ENCODE measurements at places on chromosomes 7 and 10.

GRCh38 chr7:14394786-14395185 lies 405.3 kb upstream of the ETV1 start:
- no peak for DNase-seq

DNA sequence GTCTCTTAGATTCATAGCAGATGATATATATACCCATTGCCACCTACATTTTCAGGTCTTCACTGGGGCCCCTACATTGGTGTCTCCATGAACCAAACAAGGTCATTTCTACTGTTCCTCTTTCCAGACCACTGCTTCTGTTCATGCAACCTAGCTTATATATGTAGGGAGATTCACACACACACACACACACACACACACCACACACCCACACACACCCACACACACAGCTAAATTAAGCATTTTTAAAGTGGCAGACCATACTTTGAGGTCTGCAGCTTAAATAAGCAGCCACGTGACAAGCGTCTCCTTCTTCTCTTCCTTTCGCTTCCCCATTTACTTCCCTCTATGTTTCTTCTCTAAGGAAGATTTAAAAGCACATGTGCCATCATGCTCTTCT lies 70.0 kb upstream of the CC2D2B start:
- DNase-seq, result no peak

- DNase-seq, result no peak
Observed at GRCh38 chr10:24042884-24043283, 166.1 kb upstream of the KIAA1217 start.

DNA sequence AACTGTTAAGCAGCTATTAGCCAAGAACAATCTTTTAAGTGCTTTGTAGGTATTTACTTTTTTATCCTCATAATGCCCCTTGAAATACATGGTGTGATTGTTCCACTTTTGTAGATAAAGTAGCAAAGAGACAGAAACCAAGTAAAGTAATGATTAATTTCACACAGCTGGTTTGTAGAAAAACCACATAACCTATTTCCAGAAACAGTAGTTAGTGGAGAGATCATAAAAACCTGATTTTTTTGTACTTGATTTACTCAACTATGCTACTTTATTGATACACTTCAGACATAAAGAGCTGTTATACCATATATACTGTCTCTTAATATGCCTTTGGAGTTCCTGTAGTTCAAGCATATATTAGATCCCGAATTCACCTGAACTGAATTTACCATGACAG lies 118.4 kb downstream of the SEMA3A start:
- DNase-seq, result no peak

DNA sequence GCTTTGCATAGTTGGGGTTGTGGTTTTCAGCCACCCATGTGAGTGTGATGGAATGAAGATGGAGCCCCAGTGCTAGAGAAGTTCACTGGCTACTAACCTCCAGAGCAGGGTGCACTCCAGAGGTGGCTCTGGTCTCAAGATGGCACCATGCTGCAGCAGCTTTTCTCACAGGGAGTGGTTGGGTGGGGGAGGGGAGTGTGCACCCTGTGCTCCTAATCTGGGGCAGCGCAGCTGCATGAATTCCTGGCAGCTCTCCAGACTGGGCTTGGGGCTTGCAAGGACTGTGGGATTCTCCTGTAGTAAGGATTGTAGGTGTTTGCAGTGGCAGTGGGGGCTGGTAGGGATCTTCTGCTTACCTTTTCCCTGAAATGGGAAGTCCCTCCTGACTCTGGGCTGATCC lies 23.7 kb downstream of the PHTF2 start:
- DNase-seq, result no peak

DNA sequence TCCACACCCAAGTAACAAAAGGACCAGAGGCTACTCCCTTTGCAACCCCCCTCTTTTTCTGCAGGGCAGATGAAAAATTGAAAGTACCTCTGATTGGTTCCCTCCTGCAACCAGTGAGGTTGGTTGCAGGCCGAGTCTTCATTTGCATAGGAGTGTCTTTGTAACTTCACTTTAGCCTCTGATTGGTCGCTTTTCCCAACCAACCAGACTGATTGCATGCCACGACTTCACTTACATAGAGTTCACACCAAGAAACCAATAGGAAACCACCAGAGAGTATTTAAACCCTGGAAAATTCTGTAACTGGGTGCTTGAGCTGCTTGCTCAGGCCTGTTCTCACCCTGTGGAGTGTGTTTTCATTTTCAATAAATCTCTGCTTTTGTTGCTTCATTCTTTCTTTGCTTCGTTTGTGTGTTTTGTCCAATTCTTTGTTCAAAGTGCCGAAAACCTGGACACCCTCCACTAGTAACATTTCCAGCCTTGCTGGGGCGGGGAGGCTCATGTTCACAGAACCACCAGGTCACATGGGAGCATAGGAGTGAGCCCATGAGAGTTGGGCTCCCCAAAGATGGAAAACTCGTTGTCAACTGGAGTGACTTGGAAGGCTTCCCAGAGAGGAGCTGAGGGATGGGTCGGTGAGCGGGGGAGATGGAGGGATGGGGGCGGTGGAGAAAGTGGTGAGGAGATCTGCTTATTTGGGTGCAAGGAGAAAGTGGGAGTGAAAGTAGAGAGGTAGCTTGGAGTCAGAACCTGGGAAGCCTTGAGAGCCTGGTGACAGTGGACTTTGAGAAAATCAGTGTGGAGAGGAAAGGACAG lies 223.6 kb downstream of the GFRA1 start:
- DNase-seq, result no peak

DNA sequence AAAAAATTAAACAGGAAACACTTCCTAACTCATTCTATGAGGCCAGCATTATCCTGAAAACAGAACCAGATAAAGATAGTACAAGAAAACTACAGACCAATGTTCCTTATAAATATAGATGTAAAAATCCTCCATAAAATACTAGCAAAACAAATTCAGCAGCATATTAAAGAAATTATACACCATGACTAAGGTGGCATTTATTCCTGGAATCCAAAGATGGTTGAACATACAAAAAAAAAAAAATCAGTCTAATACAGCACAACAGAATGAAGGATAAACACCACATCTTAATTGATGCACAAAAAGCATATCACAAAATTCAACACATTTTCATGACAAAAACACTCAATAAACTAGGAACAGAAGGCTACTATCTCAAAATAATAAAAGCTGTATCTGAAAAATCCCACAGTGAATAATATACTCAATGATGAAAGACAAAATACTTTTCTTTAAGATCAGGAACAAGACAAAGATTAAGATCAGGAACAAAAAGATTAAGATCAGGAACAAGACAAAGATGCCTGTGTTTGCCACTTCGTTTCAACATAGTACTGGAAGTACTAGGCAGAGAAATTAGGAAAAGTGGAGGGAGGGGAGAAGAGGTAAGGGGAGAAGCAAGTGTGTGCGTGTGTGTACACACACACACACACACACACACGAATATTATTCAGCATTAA lies 95.6 kb downstream of the SNX13 start:
- no peak for DNase-seq

- no peak for DNase-seq
Observed at GRCh38 chr10:101725296-101726114, 30.5 kb upstream of the FBXW4 start.

DNA sequence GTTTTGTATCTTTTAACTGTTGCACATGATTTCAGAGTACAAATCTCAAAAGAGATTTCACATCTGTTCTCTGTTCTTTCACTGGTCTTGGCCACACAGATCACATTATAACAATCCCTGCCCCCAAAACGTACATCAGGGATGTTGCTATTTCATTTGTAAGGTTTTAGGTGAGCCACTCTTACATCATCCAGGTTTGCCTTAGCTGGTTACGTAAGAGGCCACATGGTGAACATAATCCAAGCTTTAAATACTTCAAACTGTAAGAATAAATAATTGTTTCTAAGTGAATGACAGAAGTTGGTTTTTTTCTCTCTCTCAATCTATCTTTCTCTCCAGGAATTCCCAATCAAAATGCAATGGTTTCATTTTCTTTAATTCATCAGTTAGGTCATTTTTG lies 245.9 kb upstream of the HGF start:
- DNase-seq, result no peak

DNA sequence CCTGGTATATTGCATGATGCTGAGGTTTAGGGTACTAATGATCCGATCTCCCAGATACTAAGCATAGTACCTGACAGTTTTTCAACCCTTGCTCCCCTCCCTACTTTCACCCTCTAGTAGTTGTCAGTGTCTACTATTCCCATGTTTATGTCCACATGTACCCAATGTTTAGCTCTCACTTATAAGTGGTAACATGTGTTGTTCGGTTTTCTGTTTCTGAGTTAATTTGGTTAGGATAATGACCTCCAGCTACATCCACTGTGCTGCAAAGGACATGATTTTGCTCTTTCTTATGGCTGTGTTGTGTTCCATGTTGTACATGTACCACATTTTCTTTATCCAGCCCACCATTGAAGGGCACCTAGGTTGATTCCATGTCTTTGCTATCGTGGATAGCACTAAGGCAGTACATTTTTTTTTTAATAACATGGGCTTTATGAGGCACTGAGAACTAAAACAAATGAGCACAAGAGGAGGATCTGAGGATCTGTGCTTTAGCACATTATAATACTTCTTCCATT lies 28.1 kb downstream of the ITGB8 start:
- DNase-seq, result no peak

DNA sequence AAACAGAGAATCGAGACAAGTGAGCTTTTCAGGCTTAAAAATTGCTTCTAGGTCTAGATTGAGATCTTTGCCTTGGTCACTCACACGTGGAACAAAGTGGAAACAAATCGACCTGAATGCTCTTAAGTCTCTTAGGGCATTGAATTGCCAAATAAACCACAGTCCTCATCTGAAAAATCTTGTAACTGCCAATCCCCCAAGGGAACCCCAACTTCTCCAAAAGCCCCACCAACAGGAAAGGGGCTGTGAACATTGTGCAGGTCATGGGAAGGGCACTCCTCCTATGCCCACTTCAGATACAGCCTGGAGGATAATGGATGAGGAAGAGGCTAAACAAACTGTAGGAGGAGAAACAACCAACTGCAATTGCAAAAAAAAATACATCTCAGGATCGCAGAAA lies 91.3 kb downstream of the DGKI start:
- DNase-seq, result no peak

DNA sequence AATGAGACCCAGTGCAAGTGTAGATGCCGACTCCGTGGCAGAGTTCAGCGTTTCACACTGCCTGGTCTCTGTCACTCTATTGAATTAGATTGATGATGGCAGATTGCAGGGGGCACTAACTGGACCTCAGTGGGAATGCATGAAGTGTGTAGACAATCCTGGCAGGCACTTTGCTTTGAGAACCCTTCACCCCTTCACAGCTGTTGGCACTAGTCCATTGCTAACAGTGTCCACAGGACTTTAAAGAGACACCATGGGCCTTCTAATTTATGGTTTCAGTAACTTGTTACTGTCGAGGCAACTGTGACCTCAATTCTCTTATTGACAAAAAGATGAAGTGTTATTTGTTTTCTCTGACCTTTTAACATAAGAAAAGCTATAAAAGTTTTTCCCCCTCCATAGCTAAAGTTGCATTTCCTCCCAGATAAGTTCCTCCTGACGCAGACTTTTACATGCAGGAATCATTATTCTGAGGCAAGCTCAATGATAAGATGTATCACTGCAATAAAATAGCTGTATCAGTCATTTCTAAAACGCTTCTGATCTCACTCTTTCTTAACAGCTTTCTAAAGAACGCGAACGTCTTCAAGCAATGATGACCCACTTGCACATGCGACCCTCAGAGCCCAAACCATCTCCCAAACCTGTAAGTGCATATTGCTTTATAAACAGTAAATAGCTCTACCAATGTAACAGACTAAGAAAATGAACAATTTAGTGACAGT lies 238.9 kb downstream of the FOXP2 start:
- no peak for DNase-seq

DNA sequence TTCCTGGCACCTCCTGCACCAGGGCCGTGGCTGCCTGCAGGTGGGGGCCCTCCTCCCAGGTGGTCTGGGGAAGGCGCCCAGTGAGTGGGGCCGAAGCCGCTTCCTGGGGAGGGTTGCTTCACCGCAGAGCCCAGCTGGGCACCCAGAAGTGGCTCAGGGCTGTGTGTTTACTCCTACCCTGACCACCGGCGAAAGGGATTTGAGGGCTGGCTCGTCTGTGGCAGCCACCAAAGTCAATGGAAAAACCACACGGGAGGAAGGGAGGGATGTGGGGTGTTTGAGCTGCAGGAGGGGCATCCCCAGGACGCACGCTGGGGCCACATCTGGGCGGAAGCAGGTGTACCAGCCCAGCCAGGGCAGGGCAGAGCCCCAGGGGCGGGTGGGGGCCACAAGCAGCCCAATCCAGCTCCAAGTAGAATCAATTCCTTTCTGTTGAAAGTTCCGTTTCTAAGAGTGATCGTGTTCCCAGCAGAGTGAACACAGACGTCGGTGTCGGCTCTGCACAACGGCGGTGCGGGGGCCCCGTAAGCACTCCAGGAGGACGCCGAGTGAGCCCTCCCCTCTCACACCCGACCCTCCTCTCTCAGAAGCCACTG lies 69.9 kb downstream of the FOXL3 start:
- no peak for DNase-seq

GRCh38 chr7:85285527-85285926 lies 98.7 kb upstream of the SEMA3D start:
- no peak for DNase-seq

DNA sequence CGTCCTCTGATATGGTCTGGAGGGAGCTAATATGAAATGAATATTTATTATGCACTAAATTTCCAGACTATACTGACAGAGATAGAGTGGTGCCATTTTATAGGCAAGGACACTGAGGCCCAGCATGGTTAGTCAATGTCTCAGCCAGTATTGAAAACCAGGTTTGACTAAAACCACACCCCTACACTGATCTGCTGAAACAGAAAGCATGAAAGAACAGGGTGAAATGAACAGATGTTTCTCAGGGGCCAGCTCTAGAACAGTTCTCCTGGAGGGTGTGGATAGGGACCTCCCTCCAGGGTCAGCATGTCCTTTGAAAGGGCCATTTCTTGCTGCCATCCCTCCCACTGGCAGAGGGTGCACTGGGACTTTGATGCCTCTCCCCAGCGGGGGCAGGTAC lies 700.5 kb downstream of the GRID1 start:
- DNase-seq, result no peak

GRCh38 chr10:35633006-35633980 lies 8.8 kb downstream of the FZD8 start:
- no peak for DNase-seq

All from activated T-helper 1 cell treated with anti-CD3 and anti-CD28 coated beads, Interleukin-2, amount 50 U/mL, for 16 hours (primary cell).